Left cardiac atrium (tissue), 4 donors: ENCODE measurements at places on chromosomes 7 and 10. TPM values are rescaled to one million over a fixed set of nuclear protein-coding genes. Genes with fewer than 3 reads are reported as not detected.

- no peak for DNase-seq
Observed at GRCh38 chr10:86169066-86169465, 197.5 kb downstream of the GRID1 start.

DNA sequence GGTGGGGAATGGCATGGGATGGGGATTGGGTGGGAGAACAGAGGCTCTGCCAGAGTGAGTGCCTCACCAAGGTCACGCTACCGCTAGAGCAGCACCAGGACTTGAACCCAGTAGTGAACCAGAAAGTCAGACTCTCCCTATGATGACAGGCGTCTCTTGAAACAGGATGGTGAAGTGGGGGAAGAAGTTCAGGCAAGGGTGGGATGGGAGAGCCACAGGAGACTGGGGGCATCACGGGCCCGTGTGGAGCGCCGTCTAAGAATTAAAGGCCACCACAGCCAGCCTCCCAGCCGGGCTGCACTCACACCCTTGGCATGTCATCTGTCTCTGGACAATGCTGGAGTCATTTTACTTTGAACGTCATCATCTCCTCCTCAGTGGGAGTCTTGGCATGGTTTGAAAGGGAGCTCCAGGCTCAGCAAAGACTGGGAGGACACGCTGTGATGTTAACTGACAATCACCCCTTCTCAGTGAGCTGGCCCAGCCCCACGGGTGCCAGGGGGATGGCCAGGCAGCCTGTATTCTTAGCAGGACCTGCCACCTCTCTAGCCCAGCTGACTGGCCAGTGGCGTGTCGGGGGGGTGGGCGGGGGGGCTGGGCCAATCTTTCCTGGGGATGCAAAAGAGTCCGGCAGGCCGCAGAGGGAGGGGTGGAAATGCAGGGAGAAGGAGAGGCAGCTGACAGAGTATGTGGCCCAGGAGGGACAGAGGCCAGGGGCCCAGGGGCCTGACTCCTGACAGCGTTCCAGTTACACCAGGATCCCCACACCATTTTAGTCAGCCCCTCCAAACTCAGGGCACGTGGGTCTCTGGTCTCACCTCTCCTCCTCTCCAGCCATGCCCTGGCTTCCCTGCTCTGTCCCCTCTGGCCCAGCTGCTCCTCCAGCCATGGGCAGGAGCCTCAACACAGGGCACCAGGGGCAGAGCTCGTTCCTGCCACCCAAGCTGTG, 96.2 kb downstream of the VOPP1 start:
- no peak for DNase-seq

DNA sequence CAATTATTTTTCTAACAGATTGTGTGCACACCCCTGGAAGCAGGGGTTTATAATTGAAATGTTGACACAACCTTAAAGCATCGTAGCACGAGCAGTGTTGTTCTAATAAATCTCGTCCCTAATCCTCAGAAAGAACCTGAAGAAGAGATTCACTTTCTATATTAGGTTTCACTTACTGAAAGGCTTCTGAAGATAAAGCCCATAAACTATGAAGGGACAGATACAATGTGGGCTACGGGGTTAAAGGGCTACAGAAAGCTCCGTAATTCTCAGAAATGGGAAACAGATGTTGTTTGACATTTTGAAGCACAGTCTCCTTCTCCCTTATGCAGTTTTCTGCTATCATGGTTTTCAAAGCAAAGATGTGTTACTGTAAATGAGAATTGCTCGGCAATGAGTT, 479.6 kb downstream of the GATA3 start:
- DNase-seq = no peak

- no peak for DNase-seq
Observed at GRCh38 chr7:70726951-70727378, 405.0 kb upstream of the GALNT17 start.

- DNase-seq = peak; percentile 24
Observed at GRCh38 chr7:78510580-78511188, 712.1 kb downstream of the PHTF2 start.

GRCh38 chr7:151085691-151086620, at the start of gene AGAP3:
Gene AGAP3, plus strand, starts transcription at chr7:151086475. Its CDS starts 267 bp downstream, at chr7:151086742.
- DNase-seq = peak; percentile 91

- no peak for DNase-seq
Observed at GRCh38 chr7:47091141-47091540, 490.8 kb downstream of the TNS3 start.

- no peak for DNase-seq
Observed at GRCh38 chr7:135372222-135372621, 137.7 kb downstream of the CNOT4 start.

- DNase-seq = no peak
Observed at GRCh38 chr7:138726288-138726687, 25.1 kb upstream of the SVOPL start.

DNA sequence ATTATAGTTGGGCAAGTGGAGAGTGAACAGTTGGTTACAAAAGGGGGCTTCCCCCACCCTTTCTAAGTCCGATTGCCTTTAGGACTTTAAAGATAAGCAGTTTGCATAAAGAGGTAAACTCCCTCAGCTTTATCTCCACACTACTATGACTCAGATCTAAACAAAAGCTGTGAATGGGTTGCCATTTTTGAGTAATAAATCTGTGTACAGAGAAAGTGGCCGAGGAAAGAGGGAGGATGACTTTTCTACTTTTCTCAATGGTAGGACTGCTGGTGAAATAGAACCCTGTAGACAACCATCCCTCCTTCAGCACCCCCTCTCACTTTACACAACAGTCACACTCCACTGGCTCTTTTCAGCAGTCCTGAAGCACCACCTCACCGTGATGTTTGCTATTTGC, 71.2 kb downstream of the DNMBP start:
- DNase-seq = no peak

DNA sequence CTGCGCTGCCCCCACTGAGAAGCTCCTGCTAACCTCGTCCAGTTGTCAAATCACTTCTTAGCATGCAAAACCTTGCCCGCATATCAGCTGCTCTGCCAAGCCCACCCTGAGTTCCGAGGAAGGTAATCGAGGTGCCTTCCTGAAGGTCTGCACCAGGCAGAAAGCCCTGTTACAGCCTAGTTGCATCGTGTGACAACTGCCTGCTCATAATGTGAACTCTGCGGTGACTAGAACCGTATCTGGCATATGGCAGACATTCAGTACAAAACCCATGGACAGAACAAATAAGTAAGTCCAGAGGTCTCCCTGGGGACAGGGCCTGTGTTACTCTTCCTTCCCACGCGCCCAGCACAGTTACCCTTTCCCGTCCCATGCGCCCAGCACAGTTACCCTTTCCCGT, 394.3 kb downstream of the DNAJB6 start:
- no peak for DNase-seq

GRCh38 chr7:151644554-151644953, 124.9 kb upstream of the RHEB start:
- DNase-seq = no peak

DNA sequence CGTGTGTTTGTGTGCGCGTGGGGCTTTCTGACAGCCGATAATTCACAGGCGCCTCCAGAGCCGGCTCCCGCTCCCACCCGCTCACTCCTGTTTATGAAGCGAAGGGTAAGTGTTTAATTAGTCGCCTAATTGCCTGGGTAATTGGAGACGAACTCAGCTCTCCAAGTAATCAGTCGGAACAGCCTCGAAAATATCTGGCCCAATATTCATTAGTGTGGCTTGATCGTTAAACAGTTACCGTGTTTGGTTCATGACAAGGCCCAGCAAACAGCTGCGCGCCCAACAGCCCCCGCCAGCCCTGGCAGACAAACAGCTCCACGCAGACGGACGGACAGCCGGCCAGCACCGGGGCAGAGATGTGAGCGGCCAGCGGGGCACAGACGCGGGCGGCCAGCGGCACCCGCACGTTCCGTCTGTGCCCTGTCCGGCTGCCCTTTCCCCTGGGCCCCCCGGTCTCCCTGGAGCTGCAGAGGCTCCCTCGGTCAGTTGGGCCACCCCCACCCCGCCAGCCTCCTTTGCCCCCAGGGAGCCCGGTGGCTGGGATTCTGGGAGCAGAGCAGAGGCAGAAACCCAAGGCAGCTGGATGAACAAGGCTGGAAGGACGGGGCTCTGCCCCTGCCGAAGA, 98.2 kb downstream of the UNCX start:
- no peak for DNase-seq

DNA sequence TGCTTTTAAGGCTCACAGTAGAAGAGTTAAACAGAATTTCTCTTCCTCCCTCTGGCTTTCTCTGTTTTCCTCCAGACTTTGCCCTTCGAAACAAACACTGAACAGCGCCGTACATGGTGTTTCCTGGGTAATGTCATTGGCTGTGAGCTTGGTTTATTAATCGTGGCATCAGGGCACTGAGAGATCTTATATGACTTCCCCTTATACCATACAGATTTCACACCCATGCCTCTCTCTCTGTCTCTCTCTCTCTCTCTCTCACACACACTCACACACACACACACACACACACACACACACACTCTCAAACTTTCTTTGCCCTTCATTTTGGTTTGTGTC, 195.5 kb downstream of the CREB5 start:
- DNase-seq = no peak

DNA sequence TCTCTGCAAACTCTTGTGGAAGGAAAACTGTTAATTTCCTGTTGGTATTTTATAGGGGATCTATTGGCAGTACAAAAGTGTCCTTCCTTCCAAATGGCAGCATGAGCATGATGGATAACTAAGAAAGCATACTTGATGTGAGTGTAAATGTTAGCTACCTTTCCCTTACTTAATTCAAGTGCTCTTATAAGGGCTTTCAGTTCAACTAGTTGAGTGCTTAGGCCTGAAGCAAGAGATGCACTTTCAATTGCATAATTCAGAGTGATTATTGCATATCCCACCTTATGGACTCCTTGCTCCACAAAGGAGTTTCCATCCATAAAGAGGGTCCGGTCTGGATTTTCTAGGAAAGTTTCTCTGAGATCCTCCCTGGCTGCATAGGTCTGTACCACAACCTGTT, 56.3 kb upstream of the CYP2C8 start:
- no peak for DNase-seq

GRCh38 chr10:11551916-11552602, 59.4 kb downstream of the USP6NL start:
- DNase-seq = no peak

GRCh38 chr7:21542891-21543527, at the start of gene DNAH11:
Gene DNAH11, plus strand, starts transcription at chr7:21543039. Its CDS starts 207 bp downstream, at chr7:21543246.
- DNase-seq = peak; percentile 46

GRCh38 chr10:15137636-15138035, 30.9 kb downstream of the NMT2 start:
- no peak for DNase-seq

- no peak for DNase-seq
Observed at GRCh38 chr7:41912426-41912825, 209.5 kb upstream of the INHBA start.

- no peak for DNase-seq
Observed at GRCh38 chr7:136130511-136131303, 153.5 kb upstream of the MTPN start.

Gene CCDC136
- total RNA-seq = 7.2 TPM

Gene NAT16
- total RNA-seq = not detected

Gene OR2A42
- total RNA-seq = 0.10 TPM

Gene SSC4D
- total RNA-seq = 0.55 TPM

Gene NDUFA5
- 240 TPM for total RNA-seq

Gene ACBD7
- 0.21 TPM for total RNA-seq

Gene NEURL1
- 0.12 TPM for total RNA-seq

Gene NPC1L1
- total RNA-seq = 0.10 TPM
